ENCODE measurements at places on chromosomes 7 and 10. TPM values are rescaled to one million over a fixed set of nuclear protein-coding genes. Genes with fewer than 3 reads are reported as not detected.

Gene TMEM270
- not detected for total RNA-seq

DNA sequence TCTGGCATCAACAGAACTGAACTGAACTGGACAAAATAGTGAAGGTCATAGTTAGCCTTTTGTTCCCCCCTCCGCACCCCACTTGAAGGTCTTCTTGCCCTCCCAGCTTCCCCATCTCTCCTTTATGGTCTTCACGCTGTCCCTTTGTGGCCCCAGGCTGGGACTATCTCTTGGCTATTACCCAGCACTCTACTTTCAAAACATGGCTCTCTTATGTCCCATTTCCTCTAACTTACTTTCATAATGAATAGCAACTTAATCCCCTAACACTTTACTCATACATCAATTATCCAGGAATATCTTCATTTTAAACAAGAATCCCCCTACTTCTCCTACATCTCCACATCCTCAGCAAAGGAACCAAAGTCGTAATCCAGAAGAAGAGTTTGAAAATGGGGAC lies 135.3 kb upstream of the ITGB1 start:
- no peaks in the 10 kb centered on the region for H3K27me3 ChIP-seq
- H3K27ac ChIP-seq = no peak overlapping the region
- H3K4me3 ChIP-seq = no peak overlapping the region
- DNase-seq = no peak

GRCh38 chr7:149296368-149296767 lies 34.4 kb downstream of the ZNF783 start:
- H3K27me3 ChIP-seq = no peaks in the 10 kb centered on the region
- H3K4me3 ChIP-seq = no peak overlapping the region
- no peak overlapping the region for H3K27ac ChIP-seq
- no peak for DNase-seq

DNA sequence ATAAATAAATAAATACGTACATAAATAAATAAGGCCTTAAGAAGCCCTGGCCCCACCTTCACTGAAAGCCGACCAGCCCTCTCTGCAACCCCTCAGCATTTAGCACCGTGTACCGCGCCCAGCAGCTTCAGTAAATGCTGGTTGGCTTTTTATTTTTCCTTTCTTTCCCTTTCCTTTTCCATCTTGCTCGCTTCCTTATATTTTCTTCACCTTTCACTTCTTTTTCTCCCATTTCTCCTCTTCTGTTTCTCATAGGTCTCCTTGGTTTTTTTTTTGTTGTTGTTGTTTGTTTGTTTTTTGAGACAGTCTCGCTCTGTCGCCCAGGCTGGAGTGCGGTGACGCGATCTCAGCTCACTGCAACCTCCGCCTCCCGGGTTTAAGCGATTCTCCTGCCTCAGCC lies 11.2 kb downstream of the ZAN start:
- H3K4me1 ChIP-seq = peaks cover 5% of the 10 kb centered on the region
- H3K27ac ChIP-seq = no peak overlapping the region
- no peak for DNase-seq
- H3K4me3 ChIP-seq = no peak overlapping the region
- H3K27me3 ChIP-seq = peaks cover 18% of the 10 kb centered on the region

- H3K36me3 ChIP-seq = no peaks in the 10 kb centered on the region
- DNase-seq = no peak
- H3K4me3 ChIP-seq = no peak overlapping the region
- H3K27me3 ChIP-seq = no peaks in the 10 kb centered on the region
- no peaks in the 10 kb centered on the region for H3K4me1 ChIP-seq
- H3K27ac ChIP-seq = no peak overlapping the region
Observed at GRCh38 chr7:71429083-71429482, 297.1 kb downstream of the GALNT17 start.

DNA sequence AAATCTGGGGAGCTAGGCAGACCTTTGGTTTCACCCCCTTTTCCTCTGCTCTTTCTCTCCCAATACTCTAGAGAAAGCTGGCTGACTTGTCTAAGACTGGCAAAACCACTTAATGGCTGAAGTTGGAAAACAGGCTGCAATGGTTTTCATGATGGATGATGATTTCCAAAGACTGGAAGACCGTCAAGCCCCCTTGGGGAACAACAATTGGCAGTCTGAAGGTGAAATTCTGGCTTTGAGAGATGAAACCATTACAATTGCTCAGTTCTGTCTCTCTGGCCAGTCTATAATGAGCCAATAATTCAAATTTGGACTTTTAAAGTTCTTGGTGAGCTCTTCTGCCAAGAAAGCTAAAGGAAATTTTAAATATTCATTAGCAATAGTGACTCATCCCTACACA lies 680.5 kb downstream of the PARD3 start:
- no peaks in the 10 kb centered on the region for H3K4me1 ChIP-seq
- H3K36me3 ChIP-seq = no peaks in the 10 kb centered on the region
- H3K27me3 ChIP-seq = peaks cover 5% of the 10 kb centered on the region
- peak; percentile 24 for DNase-seq
- H3K4me3 ChIP-seq = no peak overlapping the region

GRCh38 chr7:112649560-112649959 lies 140.6 kb downstream of the TMEM168 start:
- DNase-seq = no peak
- H3K4me3 ChIP-seq = no peak overlapping the region

GRCh38 chr7:526460-527034 lies 6.9 kb upstream of the PDGFA start:
- DNase-seq = no peak
- H3K36me3 ChIP-seq = no peaks in the 10 kb centered on the region
- H3K4me3 ChIP-seq = no peak overlapping the region
- H3K27me3 ChIP-seq = peaks cover 29% of the 10 kb centered on the region

Gene CTAGE15
- 1.3 TPM for total RNA-seq

GRCh38 chr7:1536743-1537534 lies 6.4 kb downstream of the MAFK start:
- peaks cover 18% of the 10 kb centered on the region for H3K4me1 ChIP-seq
- H3K4me3 ChIP-seq = no peak overlapping the region
- peaks cover 10% of the 10 kb centered on the region for H3K36me3 ChIP-seq
- no peak overlapping the region for H3K27ac ChIP-seq
- DNase-seq = no peak

Gene INA
- 0.92 TPM for total RNA-seq

DNA sequence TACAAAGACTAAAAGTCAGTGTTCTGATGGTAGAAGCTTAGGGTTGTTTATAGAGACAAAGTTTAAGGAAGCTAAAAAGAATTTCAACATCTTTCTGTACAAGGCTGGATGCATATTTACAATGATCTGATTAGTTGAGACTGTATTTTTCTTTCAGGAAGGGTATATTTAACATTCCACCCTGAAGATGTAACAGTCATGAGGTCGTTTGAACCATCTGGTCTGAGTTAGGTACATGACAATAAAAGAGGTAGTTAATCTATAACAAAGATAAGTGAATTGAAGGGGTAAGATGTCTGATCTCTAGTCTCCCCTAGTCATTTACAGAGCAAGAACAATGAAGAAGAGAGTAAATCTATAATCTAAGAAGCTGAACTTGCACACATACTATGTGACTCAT lies 821.2 kb downstream of the CNTNAP2 start:
- H3K27me3 ChIP-seq = no peaks in the 10 kb centered on the region
- H3K4me1 ChIP-seq = no peaks in the 10 kb centered on the region
- DNase-seq = no peak
- H3K4me3 ChIP-seq = no peak overlapping the region

GRCh38 chr7:99365318-99366141 lies 9.0 kb upstream of the ARPC1B start:
- DNase-seq = peak; percentile 90
- H3K36me3 ChIP-seq = peaks cover 49% of the 10 kb centered on the region
- H3K4me3 ChIP-seq = no peak overlapping the region
- no peaks in the 10 kb centered on the region for H3K27me3 ChIP-seq
- no peak overlapping the region for H3K27ac ChIP-seq

Gene IFIT1B
- not detected for total RNA-seq

Gene OIT3
- total RNA-seq = not detected

GRCh38 chr7:128920913-128921582 lies 10.5 kb upstream of the KCP start:
- peaks cover 52% of the 10 kb centered on the region for H3K27me3 ChIP-seq
- H3K4me3 ChIP-seq = no peak overlapping the region
- no peak overlapping the region for H3K27ac ChIP-seq

DNA sequence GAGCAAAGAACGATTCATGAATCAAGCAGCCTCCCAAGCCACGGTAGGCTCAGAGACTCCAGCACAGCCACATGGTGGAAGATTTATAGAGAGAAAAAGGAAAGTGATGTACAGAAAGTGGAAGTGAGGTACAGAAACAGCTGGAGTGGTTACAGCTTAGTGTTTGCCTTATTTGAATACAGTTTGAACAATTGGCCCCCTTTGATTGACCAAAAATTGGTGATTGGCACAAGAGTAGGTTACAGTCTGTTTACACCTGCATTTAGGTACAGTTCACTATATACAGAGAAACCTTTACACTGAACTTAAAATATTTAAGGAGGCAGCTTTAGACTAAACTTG lies 136.4 kb upstream of the ASAH2 start:
- H3K4me3 ChIP-seq = no peak overlapping the region
- DNase-seq = no peak
- H3K36me3 ChIP-seq = no peaks in the 10 kb centered on the region

DNA sequence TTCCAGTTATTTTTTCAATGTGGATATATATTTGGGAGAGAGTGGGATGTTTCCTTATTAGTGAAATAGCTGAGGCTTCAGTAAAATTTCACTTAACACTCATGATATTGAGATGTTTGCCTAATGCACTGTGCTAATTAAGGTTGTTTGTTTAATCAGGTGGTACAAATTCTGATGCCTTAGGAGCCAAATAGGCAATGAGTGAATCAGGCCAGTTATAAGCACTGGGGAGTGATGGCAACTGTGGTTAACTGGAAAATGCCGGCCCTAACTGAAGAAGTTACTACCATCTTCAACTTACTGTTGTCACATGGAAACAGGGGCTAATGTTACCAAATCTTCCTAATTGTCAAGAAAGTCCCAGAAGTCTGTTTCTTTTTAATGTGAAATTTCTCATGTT lies 32.0 kb downstream of the VCL start:
- no peak for DNase-seq
- peaks cover 27% of the 10 kb centered on the region for H3K4me1 ChIP-seq
- no peak overlapping the region for H3K27ac ChIP-seq
- H3K4me3 ChIP-seq = no peak overlapping the region
- no peaks in the 10 kb centered on the region for H3K27me3 ChIP-seq

Measured in activated CD4-positive, alpha-beta T cell treated with anti-CD3 and anti-CD28 coated beads, Interleukin-2, amount 10 ng/mL, durations not matched to agents 24 days and 14 days (primary cell).